ENCODE measurements at places on chromosomes 5 and 9. TPM values are rescaled to one million over a fixed set of nuclear protein-coding genes. Genes with fewer than 3 reads are reported as not detected.
A peak's percentile ranks its signal among the peaks of the same experiment; 100 is the strongest.

- no peak overlapping the region for H3K27ac ChIP-seq
- no peaks in the 10 kb centered on the region for H3K4me1 ChIP-seq
- no peak for DNase-seq
- no peak overlapping the region for H3K4me3 ChIP-seq
These were observed 149.6 kb downstream of the HTR1A start for GRCh38 chr5:63812693-63813092.

DNA sequence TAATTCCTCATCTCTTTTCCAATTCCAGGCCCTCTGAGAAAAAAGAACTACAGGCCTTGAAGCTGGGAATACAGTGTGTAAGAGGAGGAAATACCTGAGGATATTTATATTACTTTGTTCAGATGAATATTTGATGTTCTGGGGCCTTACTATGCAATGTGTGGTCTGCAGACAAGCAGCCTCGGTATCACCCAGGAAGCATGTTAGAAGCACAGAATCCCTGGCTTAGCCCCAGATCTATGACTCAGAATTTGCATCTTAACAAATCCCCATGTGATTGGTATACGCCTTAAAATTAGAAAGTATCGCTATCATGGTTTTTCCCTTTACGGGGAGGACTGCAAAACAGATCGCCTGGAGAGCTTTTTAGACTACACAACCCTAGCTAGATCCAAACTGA lies 121.0 kb downstream of the JAKMIP2 start:
- no peaks in the 10 kb centered on the region for H3K36me3 ChIP-seq
- no peak overlapping the region for H3K27ac ChIP-seq
- H3K4me3 ChIP-seq, result no peak overlapping the region

GRCh38 chr9:86175743-86176456 lies 76.5 kb upstream of the GOLM1 start:
- no peaks in the 10 kb centered on the region for H3K27me3 ChIP-seq
- no peaks in the 10 kb centered on the region for H3K4me1 ChIP-seq
- no peak overlapping the region for H3K27ac ChIP-seq
- H3K4me3 ChIP-seq, result no peak overlapping the region
- no peaks in the 10 kb centered on the region for H3K36me3 ChIP-seq
- no peak for DNase-seq

DNA sequence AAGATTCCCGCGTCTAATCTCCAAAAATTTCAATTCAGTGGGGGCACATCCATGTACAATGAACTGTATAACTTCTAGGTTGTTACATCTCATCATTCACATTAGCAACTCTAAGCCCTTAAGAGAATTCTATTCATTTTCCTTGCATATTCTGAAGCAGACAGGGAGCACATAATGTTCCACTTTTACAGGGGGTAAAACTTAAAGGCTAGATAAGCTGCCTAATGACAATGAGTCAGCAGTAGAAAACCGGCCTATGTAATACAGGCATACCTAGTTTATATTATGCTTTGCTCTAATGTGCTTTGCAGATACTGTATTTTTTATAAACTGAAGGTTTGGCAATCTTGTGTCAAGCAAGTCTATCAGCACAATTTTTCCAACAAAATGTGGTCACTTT lies 40.4 kb downstream of the PTAR1 start:
- no peak overlapping the region for H3K27ac ChIP-seq
- peaks cover 44% of the 10 kb centered on the region for H3K36me3 ChIP-seq
- no peak overlapping the region for H3K4me3 ChIP-seq

DNA sequence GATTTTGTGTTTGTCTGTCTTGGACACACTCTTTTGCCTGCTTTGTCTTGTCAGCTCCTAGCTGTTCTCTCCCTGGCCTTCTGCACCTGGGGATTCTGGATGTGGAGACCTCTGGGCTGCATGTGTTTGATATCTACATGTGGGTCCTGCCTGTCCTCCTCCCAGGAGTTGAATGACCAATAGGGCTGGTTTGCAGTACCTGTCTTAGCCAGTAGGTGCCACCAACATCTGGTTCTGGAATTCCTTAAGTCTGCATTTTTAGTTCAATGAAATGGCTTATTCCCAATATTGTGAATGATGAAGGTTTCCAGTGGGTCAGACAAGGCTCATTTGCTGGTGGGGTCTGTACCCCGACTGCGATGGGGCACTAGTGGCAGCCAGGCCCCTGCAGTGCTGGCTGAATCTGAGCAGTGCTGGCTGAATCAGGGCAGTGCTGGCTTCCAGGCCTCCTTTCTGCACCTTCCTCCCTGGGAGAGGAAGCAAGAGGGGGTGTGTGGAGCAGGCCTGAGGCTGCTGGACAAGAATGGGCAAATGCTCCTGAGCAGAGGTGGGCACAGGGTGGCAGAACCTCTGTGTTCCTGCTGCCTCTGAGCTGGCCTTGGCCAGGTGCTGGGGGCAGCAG lies 73.3 kb downstream of the RXRA start:
- no peak overlapping the region for H3K4me3 ChIP-seq
- H3K27me3 ChIP-seq, result no peaks in the 10 kb centered on the region
- H3K27ac ChIP-seq, result no peak overlapping the region
- H3K4me1 ChIP-seq, result peaks cover 77% of the 10 kb centered on the region

GRCh38 chr5:144478565-144478964 lies 307.9 kb downstream of the KCTD16 start:
- H3K27ac ChIP-seq, result no peak overlapping the region
- no peaks in the 10 kb centered on the region for H3K4me1 ChIP-seq
- H3K27me3 ChIP-seq, result no peaks in the 10 kb centered on the region
- H3K36me3 ChIP-seq, result no peaks in the 10 kb centered on the region

DNA sequence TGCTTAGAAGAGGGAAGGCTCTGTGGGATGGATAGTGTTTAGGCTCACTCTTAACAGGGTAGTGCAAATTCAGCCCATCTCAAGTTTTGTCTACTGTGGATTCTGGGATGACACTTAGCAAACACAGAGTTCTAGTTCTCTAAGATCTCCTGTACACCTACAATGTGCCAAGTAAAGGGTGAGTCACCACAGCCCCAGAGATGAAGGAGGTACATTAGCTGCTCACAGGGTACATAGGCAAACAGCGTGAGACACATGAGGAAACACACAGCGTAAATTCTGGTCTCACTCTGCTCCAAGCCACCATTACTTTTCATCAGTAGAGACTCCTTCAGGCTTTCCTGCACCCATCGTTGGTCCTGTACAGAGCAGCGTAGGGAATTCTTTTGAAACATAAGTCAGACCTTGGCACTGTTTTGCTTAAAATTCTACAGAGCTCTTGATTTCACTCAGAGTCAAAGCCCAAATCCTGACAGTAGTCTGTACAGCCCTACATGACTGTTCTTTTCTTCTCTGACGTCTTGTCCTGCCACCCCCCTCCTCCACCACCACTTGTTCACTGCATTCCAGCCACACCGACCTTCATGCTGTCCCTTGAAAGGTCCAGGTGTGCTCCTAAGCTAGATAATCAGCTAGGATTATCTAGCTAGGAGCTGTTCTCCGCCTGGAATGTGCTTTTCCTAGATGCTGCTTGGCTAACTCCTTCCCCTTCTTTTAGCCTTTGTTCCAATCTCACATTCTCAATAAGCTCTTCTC lies 8.7 kb downstream of the ASTN2 start:
- H3K4me3 ChIP-seq, result no peak overlapping the region
- no peaks in the 10 kb centered on the region for H3K36me3 ChIP-seq
- no peak overlapping the region for H3K27ac ChIP-seq
- DNase-seq, result no peak

- no peaks in the 10 kb centered on the region for H3K36me3 ChIP-seq
- no peaks in the 10 kb centered on the region for H3K27me3 ChIP-seq
- H3K4me3 ChIP-seq, result no peak overlapping the region
- H3K27ac ChIP-seq, result no peak overlapping the region
- H3K4me1 ChIP-seq, result no peaks in the 10 kb centered on the region
These were observed 149.9 kb upstream of the GAS1 start for GRCh38 chr9:87097238-87097637.

GRCh38 chr9:129070696-129071525 lies 10.0 kb upstream of the DOLPP1 start:
- DNase-seq, result no peak
- no peaks in the 10 kb centered on the region for H3K27me3 ChIP-seq
- H3K4me1 ChIP-seq, result peaks cover 64% of the 10 kb centered on the region
- peaks cover 19% of the 10 kb centered on the region for H3K36me3 ChIP-seq
- H3K27ac ChIP-seq, result peak overlapping the region; percentile 7

GRCh38 chr5:75055727-75056144 lies 3.4 kb upstream of the GCNT4 start:
- no peak for DNase-seq
- H3K4me3 ChIP-seq, result no peak overlapping the region
- H3K36me3 ChIP-seq, result no peaks in the 10 kb centered on the region
- H3K27me3 ChIP-seq, result no peaks in the 10 kb centered on the region
- H3K27ac ChIP-seq, result no peak overlapping the region
- peaks cover 76% of the 10 kb centered on the region for H3K4me1 ChIP-seq

GRCh38 chr9:33340186-33340585 lies 49.9 kb downstream of the NFX1 start:
- H3K4me3 ChIP-seq, result no peak overlapping the region
- H3K36me3 ChIP-seq, result peaks cover 74% of the 10 kb centered on the region
- H3K27ac ChIP-seq, result no peak overlapping the region
- no peaks in the 10 kb centered on the region for H3K27me3 ChIP-seq
- DNase-seq, result no peak
- H3K4me1 ChIP-seq, result no peaks in the 10 kb centered on the region

GRCh38 chr9:96025995-96026602 lies 150.6 kb downstream of the ERCC6L2 start:
- H3K4me1 ChIP-seq, result peaks cover 36% of the 10 kb centered on the region
- no peaks in the 10 kb centered on the region for H3K36me3 ChIP-seq
- DNase-seq, result peak; percentile 35

- no peaks in the 10 kb centered on the region for H3K36me3 ChIP-seq
- DNase-seq, result no peak
- H3K27ac ChIP-seq, result no peak overlapping the region
- no peaks in the 10 kb centered on the region for H3K27me3 ChIP-seq
These were observed 70.4 kb upstream of the TLE1 start for GRCh38 chr9:81759680-81760215.

DNA sequence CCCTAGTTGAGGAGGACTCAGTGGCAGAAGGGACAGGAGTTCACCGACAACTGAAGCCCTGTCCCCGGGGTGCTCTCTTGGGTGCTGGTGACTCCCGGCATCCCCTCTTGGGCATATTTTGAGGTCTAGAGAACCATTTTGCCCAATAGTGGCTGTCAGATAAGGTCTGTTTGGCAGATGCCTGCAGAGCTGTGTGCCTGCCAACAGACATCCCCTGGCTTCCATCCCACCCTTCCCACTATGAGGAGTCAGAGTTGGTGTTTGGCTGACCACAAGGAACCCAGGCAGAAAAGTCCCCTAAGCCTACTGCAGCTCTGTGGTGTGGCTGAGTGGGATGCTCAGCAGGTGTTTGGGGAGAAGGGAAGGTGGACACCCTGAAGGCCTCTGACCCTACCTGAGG lies 207.0 kb downstream of the AUH start:
- H3K4me1 ChIP-seq, result peaks cover 18% of the 10 kb centered on the region
- H3K27me3 ChIP-seq, result no peaks in the 10 kb centered on the region
- DNase-seq, result no peak

DNA sequence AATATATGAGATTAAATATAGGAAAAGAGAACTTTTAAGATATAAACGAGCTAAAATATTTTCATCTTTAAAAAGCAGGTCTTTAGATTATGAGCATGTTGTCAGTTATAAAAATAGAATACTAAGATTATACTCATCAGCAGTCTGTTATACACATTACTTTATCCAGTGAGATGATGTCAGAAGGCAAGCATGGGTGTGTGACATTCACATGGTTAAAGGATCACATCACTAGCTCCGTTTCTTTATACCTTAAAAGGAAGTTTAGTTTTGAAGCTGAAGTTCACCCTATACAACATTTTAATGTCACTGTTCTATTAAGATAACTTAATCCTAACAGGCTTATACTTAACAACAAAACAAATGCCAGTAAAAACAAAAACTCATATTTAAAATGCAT lies 59.6 kb downstream of the RICTOR start:
- no peak for DNase-seq
- H3K36me3 ChIP-seq, result peaks cover 52% of the 10 kb centered on the region
- H3K27me3 ChIP-seq, result no peaks in the 10 kb centered on the region
- H3K27ac ChIP-seq, result no peak overlapping the region
- no peaks in the 10 kb centered on the region for H3K4me1 ChIP-seq
- no peak overlapping the region for H3K4me3 ChIP-seq

The FCN1 gene
- 9.9 TPM for total RNA-seq

The ENHO gene
- not detected for total RNA-seq

The ZNF883 gene
- 0.30 TPM for total RNA-seq

The ADAMTS16 gene
- total RNA-seq, result not detected

The CNTFR gene
- total RNA-seq, result not detected

Measured in CD4-positive, alpha-beta T cell (primary cell).